ENCODE measurements at places on chromosomes 11 and 22.

DNA sequence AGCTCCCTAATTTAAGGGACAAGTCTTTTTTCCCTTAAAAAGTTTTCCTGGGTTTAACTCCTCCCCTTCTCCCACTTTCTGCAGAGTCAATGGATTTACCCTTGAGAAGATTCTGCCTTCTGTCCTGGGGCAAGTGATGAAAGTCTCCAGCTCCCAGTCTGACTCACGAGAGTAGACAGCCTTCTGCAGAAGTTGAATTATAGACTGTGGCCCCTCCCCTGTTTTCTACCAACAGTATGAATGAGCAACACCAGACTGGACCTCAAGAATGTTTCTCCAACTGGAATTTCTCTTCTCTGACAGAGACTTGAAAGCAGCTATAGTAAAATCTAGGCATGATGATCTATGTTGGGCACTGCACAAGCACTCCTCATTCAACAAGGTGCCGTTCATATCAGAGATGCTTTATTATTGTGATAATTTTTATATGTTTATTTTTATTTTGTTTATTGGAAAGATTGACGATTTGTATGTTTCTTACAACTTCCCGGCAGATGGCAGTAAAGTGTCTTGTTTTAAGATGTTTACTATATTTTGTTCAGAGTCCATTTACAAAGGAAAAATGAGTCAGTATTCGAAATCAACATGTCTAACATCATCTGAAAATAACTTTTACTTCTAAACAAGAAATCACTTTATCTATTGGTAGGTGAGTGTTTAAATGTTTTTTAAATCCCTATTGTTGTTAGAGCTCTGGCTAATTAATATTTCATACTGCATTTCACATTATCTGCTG, 56.6 kb downstream of the LMO2 start:
- peak; percentile 82 for DNase-seq

GRCh38 chr11:84564180-84564866, 1062.8 kb downstream of the DLG2 start:
- peak; percentile 53 for DNase-seq

DNA sequence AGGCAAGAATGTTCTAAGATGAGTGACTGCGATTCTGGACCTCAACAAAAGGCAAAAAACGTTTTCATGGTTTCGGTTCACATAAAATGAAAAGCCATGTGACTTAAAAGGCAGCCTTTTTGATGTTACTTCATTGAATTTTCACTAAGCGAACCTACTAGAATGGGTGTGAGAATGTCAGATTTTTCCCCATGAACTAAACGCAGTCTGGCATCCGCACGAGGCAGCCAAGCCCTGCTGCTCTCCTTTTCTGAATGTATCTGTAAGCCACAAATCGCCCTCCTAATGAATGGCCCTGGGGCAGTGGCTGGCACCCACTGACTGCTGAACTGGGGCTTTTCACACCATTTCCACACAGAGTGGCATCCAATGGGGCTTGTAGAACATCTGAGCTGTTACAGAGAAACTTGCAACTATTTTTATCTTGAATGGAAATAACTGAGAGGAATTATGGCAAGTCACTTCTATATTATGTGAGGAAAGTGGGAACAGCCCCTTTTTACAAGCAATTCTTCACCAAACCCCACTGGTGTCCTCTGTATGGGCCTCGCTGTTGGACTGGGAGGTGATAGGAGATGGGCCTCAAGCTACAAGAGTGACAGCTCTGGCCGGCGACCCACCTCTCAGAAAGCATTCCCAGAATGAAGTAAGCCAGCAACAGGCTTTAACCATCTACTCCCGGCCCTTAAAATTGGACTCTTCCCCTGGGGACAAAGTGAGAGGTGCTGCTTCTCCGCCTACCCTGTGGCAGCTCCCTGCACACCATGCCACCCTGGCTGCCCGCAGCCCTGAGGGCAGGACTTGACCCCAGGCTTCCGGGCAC, 29.4 kb downstream of the PPP2R1B start:
- DNase-seq, result peak; percentile 40

GRCh38 chr22:19005905-19006304, 69.8 kb upstream of the PRODH start:
- DNase-seq, result no peak

DNA sequence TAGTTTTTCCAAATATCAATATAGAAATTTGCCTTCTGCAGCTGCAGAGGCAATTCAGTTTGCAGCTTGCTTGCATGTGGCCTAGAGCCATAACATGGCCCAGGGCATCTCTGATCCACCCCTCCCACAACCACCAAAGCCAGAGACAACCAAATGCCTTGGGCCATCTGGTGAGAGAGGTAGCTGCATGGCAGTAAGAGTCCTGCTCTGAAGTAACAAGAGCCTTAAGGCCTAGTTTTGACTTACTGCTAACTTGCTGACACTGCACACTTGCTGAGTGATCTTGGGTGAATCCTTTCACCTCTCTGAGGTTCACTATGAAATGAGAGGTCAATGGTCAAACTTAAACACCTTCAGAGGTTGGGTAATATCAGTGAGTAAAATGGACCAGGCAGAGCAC, 4.9 kb upstream of the SPECC1L start:
- DNase-seq, result peak; percentile 56

GRCh38 chr11:68048681-68049508, 10.1 kb downstream of the TCIRG1 start:
- no peak for DNase-seq

GRCh38 chr11:114684636-114685035, 6.3 kb downstream of the NXPE2 start:
- no peak for DNase-seq

GRCh38 chr11:35148163-35148837, 9.3 kb downstream of the CD44 start:
- no peak for DNase-seq

DNA sequence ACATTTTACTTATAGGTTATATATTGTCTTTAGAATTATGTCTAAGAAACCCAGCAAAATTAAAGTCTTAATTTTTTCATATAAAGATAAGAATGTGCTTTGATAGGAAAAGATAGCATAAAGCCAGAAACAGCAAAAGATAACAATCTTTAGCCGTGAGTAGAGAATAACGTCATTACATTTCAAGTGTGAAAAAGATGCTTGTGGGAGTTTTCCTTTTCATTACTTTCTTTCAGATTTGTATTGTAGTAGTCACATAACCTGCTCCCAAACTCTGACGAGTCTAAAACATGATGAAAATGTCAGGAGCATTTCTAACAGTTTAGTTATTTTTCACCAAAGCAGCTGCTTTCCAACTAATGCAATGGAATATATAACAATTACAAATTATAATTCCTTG, 31.3 kb downstream of the ARFGAP3 start:
- DNase-seq, result no peak

DNA sequence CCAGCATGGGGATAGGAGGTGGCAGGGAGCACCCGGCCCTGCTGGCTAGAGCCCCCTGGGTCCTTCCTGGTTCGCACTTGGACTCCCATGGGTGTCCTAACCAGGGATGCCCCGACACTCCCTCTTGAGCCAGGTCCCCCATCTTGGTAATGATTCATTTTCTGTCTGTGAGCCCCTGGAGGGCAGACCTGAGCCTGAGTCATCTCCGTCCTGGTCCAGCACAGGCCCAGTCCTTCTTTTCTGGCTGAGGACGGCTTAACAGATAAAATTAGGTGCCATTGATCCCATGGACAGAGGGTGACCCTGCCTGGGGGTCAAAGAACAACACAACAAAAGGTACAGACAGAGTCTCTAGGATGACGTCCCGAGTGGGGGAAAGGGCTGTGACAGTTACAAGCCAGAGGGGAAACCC, 3.5 kb downstream of the RHOD start:
- DNase-seq, result no peak

GRCh38 chr22:21101877-21102638, 56.3 kb downstream of the LRRC74B start:
- DNase-seq, result no peak

GRCh38 chr11:71421392-71421950, 26.7 kb downstream of the DHCR7 start:
- no peak for DNase-seq

DNA sequence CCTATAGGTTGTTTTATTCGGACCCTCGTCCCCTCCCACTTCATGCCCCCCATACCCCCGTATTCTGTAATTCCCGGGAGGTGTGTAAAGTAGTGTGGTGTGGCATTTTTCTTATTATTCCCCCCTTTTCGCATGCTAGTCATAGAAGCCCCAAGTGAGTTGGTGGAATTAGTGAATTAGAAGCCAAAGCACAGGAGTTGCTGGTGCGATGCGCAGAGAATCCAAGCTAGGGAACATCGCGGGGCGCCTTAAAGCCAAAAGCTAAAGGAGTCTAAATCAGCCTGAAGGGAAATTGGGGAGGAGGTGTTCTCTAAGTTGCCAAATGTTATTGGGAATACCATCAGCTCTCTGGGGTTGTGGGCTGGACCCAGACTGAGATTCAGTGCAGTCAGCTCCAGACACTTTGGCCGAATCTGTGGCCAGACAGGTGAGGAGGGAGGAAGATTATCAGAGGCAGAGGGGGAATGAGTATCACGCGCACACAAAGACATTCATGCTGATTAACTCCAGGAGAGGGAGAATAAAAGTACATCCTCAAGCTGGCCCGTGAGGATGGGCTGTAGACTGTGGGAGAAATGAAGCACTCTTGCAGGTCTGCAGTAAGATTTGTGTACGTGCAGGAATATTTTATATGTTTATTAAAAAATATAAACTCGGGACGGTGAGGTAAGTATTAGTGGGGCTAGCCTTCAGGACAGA, 102.8 kb upstream of the HSD17B12 start:
- DNase-seq, result no peak

GRCh38 chr11:117437041-117437790, 109.6 kb downstream of the CEP164 start:
- DNase-seq, result no peak

DNA sequence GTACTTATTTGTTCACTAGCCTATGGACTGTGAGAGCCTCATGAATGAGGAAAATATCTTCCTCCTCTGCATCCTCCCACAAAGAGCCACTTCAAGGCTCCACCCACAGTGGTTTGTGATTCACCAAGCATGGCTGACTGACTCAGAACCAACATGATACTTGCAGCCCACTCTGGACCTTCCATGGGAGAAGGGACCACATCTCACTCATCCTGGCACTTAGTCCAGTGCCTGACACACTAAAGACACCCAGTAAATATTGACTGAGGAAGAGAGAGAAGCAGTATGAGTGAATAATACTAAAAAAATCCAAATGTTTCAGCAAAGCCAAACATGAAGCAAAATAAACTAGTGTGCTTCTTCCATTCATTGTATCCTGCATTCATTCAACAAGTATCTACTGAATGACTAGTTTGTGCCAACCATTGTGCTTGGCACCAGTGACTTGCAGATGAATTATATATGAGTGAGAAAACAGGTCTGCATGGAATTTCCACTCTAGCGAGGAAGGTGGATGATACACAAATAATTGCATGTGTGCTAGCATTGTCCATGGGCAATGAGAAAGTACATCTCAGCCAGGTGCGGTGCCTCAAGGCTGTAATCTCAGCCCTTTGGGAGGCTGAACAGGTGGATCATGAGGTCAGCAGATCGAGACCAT, 54.9 kb upstream of the BLID start:
- DNase-seq, result peak; percentile 81

- no peak for DNase-seq
These were observed 30.0 kb downstream of the PRDM10 start for GRCh38 chr11:129972611-129973010.

DNA sequence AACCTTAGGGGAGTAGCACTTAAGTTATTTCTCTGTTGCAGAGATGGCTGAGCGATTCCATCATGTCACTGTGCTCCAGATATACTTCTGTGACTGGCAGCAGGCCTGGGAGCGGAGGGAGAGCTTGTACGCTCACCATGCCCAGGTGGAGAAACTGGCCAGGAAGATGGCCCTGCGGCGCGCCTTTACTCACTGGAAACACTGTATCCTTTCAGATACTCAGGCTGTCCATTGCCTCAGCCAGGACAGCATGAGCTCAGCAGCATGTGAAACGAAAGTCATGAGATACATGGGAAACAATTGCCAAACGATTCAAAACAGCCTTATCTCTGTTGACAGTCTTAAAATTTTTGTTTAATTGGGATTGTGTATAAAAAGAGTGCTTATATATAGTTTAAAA, 78.9 kb downstream of the SFI1 start:
- DNase-seq, result no peak

DNA sequence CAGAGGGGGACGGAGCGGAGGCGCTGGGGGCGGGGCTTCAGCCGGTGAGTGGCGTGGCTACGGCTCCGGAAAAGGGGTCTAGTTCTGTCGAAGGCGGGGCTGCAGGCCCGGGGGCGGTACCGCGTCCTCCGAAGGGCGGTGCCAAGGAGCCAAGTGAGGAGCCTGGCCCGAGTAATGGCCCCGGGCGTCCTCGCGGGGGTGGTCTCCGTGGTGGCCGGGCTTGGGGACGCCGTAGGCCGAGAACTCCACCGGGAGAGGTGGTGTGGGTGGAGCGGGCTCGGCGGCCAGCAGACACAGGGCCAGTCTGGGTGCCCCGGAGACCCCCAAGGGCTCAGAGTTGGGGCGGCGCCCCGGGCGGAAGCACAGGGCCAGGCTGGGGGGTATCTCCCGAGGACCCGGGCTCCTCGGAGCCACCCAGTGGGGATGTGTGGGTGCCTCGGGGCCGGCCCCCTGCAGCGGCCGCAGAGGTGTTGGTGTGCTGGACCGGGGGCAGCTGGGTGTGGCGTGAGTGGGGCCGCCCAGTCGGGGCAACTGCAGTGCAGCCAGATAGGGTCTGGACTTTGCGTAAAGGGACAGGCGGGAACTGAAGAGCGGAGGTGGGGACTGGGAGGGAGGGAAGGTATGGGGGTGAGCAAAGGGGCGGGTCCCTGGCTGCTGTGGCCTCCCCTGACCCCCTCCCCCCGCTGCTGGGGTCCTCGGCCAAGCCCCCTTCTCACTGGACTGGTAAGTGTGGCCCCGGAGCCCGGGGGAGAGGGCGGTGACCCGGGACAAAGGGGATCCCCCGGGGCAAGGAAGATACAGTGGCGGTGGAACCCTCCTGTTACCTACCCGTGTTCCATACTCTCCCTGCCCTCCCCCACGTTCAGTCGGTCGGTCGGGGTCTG, 838 bp downstream of the FKBP2 start:
- DNase-seq, result no peak

DNA sequence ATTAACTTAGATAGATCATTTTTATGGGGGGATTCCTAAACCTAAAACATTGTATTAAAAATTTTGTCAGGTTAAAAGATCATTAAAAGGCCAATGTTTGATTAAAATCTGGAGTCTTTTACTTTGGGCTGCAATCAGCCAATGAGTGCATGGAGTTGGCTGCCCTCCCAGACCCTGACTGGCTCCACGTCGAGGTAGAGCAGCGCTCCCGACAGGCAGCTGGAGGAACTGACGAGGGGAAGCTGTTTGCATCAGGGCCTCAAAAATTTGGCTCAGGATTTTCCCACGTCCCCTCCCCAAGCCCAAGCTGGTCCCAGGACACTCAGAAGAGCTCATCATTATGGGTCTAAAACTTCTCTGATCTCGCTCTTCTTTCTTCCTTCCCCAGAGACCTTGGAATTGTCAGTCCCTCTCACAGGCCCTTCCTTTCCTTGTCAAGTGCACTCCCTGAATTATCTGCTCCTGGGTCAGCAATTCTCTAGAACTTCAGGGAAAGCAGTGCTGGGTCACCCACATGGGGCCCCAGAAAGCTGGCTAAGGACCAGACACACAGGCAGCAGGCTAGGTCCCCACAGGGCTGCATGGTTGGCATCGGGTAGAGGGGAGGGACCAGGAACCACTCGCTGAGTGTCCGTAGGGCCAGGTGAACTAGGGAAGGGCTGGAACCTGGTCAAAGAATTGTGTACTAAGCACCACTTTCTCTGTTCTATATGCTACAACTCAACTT, 119.6 kb upstream of the IGLL5 start:
- no peak for DNase-seq

- DNase-seq, result peak; percentile 91
These were observed 723 bp upstream of the CD82 start for GRCh38 chr11:44564670-44565210.

All from AG10803 (cell line).